ENCODE measurements at places on chromosomes 6 and 20. TPM values are rescaled to one million over a fixed set of nuclear protein-coding genes. Genes with fewer than 3 reads are reported as not detected.

DNA sequence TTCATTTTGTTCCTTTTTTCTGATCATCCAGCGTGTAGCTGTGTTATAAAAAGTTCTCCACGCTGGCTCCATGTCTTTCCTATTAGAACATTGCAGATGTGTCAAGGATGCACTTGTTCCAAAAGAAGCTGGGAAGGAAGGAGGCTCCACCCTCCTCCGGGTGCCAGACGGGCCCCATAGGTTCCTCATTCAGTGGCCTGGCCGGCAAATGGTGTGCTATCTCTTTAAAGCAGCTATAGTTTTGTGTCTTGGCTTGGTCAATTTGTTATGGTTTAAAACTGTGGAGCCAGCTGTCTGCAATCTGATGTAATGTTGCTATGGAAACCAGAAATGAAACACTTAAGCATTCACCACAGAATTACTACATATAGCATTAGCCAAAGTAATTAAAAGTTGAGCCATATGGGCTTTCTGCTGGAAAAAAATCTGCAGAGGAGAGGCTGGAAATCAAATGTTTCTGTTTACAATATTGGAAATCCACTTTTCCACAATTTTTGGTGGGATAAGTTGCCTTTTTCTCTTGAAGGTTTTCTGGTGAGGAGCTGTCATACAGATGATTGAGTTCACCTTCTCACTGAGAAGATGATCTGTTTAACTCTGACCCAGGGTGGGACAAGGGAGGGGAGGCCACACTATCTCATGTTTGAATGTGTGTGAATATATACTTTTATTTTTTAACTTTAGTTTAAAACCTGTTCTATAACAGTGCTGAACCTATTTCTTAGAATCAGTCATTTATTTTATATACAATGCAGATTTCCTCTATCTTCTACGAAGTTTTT, 167.4 kb downstream of the SASH1 start:
- DNase-seq = peak; percentile 74

DNA sequence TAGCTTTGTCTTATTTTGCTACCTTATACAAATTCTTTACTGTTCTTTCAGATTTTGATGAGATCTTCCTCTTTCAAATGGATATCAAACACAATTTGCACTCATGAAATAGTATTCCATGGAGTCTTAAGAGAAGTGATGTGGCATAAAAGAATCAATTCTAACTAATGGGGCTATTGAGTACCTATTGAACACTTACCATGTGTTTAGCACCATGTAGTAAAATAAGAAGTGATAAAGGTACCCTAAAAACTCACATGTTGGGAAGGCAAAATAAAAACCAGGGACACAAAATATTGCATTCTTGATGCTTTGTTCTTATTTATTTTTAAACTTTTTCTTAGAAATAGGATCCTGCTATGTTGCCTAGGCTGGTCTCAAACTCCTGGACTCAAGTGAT, 56.2 kb downstream of the KIF13A start:
- DNase-seq = no peak

The BMP6 gene
- 7.4 TPM for polyA plus RNA-seq

The CD83 gene
- 13.8 TPM for polyA plus RNA-seq

GRCh38 chr6:159953091-159953601, 15.7 kb upstream of the IGF2R start:
- no peak for DNase-seq
